ENCODE measurements at places on chromosomes 1 and 21.

GRCh38 chr1:234759888-234760287, 149.9 kb upstream of the IRF2BP2 start:
- no peak for DNase-seq

- no peak for DNase-seq
These were observed 33.2 kb upstream of the SAMD13 start for GRCh38 chr1:84268346-84268745.

DNA sequence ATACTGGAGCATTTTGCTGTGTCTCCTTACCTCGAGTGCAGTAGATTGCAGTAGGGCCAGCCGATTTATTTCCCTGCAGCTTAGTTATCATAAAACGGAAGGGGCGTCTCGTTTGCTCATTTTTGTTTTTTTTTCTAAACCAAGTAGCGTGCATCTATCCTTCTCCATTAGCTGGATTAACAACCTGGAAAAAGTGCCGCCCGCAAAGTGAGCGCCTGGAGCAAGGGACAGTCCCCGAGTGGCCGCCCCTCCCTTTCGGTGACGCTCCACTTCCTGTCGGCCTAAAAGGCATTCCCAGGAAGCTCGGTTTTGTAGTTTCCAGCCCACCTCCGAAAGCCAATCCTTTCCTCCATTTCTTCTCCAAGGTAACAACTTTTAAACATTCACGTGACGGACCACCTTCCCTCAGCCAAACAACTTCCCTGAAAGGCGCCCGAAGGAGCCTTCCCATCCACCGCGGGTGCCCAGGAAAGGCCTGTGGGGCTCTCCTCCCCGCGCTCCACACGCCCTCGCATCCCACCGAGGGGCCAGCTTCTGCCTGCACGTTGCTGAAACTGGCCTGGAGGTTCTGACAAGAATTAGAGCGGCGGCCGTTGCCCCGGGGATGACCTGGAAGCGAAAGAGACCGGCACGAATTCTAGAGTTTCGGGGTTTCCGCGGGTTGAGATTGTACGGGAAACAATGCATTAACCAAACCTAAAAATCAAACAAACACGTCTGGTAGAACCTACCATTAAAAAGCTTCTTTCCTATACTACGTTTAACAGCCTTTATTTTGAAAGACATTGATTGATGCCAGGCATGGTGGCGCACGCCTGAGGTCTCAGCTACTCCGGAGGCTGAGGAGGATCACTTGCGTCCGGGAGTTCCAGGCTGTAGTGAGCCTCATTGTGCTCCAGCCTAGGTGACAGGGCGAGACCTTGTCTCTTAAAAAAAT, at the start of gene EXTL2:
EXTL2 (minus strand) TSS at position 240 of the 937 bp plus-strand sequence. CDS start 6,085 bp downstream, outside the sequence.
- peak; percentile 71 for DNase-seq

- no peak for DNase-seq
These were observed 50.7 kb downstream of the ADSS2 start for GRCh38 chr1:244400974-244401373.

GRCh38 chr1:170853867-170854266, 81.5 kb upstream of the MROH9 start:
- DNase-seq = no peak

GRCh38 chr1:65069011-65069565, 78.9 kb upstream of the AK4 start:
- DNase-seq = peak; percentile 55

DNA sequence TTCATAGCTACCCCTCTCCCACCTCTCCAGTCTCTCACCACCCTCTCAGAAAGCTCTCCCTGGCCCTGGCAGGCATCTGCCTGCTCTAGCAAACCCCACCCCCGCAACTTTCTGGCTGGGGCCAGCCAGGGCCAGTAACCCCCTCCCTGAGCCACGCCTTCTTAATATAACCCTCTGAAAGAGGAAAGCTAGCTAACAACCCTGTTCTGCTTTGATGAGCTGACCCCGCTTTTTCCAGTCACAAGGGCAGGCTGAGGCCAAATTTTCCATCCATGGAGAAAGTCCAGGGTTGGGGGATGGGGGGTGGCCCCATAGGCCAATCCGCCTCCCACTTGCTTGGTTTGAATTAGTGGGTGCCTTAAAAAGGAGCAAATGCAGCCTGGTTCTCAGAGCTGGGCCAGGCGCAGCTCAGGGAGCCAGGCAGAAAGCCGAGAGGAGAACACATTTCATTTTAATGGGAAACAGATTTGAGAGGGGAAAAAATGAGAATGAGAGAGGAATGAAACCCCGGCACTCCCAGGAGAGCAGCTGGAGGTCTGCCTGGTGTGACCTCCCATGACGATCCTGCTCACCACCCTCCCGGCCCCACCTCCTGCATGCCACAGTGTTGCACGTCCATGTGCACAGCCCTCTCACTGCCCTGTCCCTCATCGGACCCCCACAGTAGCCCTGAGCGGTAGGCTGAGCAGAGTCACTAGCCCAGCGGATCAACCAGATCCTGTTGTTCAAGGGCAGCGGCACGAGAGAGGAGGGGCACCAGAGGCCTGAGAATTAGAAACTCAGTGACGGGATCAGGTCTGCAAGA, 62.3 kb downstream of the OPTC start:
- DNase-seq = no peak

GRCh38 chr1:169574336-169574735, 11.9 kb downstream of the F5 start:
- DNase-seq = no peak

- no peak for DNase-seq
These were observed 3.7 kb downstream of the DNAJC8 start for GRCh38 chr1:28229089-28229488.

DNA sequence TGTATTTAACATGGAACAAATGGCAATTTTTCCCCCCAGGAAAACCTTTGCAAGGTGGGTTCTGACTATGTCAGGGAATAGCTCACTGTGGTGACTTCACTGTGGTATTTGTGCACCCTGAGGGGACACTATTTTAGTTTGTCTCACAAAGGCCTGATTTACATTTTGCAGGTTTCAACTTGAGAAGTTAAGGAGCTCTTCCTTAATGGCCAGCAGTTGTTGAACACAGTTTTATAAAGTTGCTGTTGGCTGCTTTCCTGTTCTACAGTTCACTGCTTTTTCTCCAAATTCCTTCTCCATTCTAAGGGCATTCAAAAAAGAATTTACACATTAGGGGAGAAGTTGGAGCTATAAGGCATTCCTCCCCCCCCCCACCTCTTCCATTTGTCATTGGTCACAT, 4.6 kb downstream of the LAMC1 start:
- no peak for DNase-seq

DNA sequence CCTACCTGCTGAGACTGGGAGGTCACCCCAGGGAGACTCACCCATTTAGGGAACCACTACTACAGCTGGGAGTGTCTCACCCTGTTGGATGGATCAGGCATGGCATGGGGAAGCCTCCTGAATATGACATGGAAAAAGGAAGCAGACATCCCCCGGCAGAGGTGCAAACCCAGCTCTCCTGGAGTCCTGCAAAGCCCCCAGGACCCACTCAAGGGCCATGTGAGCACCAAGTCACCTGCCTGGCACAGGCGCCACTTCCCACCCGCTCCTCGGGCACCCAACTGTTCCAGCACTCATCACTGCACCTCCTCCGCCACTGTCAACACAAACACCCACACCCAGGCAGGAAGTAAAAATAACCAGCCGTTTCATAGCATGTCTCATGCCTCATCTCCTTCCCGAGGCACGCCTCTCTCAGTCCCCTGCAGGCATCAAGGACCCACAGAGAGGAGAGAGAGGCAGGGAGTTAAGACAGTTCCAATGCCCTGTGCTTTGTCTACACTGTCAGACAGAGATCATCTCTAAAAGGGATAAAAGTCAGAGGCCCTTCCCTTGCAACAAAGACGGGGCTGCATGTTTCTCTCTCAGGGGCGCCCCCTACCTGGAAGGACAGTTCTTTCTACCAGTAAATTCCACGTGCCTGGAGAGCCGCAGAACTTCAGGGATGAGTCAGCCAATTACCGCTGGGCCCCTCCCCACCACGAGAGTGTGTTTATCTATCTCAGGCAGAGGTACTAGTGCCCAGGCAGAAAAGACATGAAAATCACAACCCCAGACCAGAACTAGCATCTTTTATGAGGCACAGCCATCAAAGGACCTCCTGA, 150.1 kb upstream of the SOD1 start:
- peak; percentile 59 for DNase-seq

GRCh38 chr1:10113501-10113900, 80.7 kb downstream of the UBE4B start:
- DNase-seq = no peak

DNA sequence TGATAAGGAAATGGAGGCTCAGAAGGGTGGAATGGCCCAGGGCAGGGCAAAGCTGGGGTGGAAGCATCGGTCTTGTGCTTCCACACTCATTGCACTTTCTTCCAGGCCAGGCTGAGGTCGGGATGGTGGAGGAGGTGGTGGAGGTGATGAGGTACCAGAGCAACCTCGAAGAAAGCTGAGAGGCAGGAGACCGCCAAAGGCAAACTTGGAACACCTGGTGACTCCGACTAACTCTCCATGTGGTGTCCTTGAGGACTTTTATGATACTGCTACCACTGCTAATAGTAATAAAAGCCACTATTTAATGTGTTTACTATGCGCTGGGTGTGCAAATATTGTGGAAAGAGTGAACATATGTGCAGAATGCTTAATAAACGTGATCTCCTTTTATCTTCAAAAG, 16.9 kb upstream of the BTG2 start:
- no peak for DNase-seq

DNA sequence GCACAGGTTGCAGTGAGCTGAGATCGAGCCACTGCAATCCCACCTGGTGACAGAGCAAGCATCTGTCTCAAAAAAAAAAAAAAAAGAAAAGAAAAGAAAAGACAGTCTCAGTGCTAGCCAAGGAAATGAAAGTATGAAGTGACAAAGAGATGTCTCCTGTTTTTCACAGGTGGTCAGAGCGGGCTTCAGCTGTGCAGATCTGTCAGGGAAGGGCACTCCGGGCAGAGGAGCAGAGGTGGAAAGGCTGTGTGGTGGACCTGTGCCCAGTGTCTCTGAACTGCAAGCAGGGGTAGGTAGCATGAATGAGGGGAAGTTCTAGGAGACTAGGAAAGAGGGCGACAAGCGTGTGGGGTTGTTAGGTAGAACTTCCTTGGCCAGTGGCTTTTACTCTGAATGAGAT, 67.5 kb downstream of the CD247 start:
- DNase-seq = no peak

DNA sequence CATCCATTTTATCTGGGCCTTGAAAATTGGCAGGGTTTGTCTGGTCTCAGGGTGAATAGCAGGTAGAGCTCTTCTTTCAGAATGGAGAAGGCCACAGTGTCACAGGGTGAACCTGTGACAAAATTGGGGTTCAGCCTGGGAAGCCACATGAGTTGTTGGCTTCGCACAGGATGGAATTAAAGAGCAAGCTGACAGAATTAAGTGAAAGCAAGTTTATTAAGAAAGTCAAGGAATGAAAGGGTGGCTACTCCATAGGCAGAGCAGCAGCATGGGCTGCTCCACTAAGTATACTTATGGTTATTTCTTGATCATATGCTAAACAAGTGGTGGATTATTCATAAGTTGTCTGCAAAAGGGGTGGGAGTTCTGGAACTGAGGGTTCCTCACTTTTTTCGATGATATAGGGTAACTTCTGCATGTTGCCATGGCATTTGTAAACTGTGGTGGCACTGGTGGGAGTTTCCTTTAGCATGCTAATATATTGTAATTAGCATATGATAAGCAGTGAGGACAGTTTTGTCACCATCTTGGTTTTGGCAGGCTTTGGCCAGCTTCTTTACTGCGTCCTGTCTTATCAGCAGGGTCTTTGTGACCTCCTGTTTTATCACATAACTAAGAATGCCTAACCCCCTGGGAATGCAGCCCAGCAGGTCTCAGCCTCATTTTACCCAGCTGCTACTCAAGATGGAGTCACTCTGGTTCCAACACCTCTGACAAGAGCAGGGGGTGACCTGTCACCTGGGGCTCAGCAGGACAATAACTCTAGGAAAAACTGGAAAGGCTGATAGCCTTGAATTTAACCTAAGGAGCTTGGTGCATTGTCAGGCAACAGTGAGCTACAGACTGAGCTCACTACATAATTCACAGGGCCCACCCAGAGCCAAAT, 5.1 kb downstream of the IFNAR2 start:
- DNase-seq = no peak

- peak; percentile 14 for DNase-seq
These were observed 45.2 kb downstream of the MATN1 start for GRCh38 chr1:30678209-30678608.

DNA sequence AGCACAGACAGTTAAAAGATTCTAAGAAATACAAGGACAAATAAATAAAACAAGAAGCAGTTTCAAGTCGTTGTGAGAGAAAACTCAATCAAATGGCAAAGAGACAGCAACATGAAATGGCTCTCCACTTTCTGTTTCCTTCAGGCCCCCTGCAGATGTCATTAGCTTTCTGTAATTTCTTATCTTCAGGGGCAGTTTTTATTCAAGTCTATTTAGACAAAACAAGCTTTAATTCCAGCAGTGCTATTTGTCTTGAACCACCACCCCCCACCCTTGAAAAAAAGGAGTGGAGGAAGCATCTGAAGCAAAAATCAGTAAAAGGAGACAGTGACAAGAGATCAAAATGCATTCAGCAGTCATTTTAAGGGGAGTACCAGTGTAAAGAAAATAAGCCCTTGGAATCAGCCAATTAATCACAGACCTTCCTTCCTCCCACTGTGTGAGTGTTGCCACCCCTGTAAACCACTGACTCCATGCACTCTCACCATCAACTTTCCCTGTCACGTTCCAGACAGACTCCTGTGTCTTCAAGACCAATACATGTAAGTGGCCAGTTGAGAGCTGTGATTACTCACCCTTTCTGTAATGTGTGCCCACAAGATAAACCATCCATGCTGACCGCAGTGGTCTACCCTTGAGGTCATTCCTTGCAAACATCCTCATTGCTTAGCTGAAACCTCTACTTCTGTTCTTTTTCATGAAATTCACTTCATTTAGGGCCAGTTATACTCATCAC, 136.1 kb upstream of the HOOK1 start:
- no peak for DNase-seq

DNA sequence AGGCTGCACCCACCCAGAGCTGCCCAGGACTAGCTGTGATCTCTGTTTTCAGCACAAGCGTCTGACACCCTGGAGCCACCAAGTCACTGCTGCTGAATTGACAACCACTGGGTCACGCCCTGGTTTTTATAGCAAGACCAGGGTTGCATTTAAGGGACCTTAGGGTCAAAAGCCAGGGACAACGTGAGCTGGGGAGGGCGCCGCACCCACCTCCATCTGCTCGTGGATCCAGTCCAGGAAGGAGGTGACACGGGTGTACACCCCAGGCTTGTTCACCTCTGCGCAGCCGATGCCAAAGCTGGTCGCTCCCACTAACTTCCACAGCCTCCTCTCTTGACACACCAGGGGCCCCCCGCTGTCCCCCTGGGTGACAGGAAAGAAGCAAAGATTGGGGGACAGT, 9.2 kb upstream of the TFF1 start:
- peak; percentile 82 for DNase-seq

- DNase-seq = no peak
These were observed 34.8 kb downstream of the ACTL8 start for GRCh38 chr1:17789926-17790325.

DNA sequence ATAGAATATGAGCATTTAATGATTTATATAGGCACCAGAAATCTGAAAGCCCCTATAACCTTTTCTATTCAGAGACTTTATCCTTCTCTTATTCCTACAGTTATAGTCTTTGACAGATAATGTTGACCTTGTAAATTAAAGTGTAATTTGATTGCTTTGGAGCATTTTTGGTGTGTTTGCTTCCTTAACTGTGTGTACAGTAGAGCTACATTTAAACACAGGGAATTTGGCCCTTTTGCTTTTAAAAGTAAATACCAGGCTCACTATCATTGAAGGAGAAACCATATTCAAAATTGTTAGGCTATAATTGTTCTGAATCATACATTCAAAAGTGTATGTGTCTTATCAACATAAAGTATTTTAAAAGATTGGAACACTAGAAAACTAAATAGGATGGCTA, 33.0 kb downstream of the STXBP3 start:
- DNase-seq = no peak

All from Peyer's patch (tissue), 4 donors.